ENCODE measurements at places on chromosomes 2 and 18.

- DNase-seq: no peak
Measured at GRCh38 chr2:129347486-129348217, 631.8 kb upstream of the RAB6C start.

GRCh38 chr18:41077076-41077475, 878.0 kb upstream of the PIK3C3 start:
- no peak for DNase-seq

- DNase-seq: no peak
Measured at GRCh38 chr2:161418275-161418714, 2.2 kb downstream of the TBR1 start.

GRCh38 chr18:7062236-7062635, 55.4 kb downstream of the LAMA1 start:
- no peak for DNase-seq

DNA sequence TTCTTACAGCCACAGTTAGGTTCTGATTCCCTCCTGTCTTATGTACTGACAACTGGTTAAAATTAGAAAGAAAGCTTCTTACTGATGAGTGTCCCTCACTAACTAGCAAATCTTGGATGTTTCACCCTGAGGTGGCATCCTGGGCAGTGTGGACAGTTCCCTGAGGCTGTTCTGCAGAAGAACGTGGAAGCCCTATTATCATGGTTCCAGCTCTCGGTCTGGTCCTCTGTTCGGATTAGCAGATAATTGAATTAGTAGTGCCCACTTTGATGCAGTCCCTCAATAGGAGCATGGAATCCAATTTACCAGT, 381.7 kb upstream of the NT5C1B start:
- DNase-seq: no peak

GRCh38 chr2:188628989-188629752, 337.5 kb downstream of the GULP1 start:
- no peak for DNase-seq

DNA sequence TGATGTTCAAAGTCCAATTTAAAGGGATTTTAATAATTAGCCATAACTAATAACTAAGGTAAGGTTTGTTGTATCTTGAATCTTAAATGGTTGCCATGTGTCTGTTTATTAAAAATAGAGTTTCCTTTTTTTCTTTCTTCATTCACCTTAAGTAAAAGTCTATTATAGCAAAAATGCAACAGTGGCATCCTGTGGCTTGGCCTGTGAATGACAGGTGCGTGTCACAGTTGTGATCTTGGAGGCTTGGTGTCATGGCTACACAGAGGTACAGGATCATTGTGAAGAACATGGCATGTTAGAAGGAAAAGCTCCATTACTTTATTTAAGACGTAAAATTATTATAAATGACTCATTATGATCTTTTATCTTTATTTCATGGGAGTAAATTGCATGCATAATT, 246.1 kb downstream of the BCL2 start:
- DNase-seq: no peak

GRCh38 chr18:31162419-31162793, 250 bp downstream of the DSC1 start:
- DNase-seq: no peak

GRCh38 chr2:67259556-67260342, 137.4 kb upstream of the ETAA1 start:
- no peak for DNase-seq

DNA sequence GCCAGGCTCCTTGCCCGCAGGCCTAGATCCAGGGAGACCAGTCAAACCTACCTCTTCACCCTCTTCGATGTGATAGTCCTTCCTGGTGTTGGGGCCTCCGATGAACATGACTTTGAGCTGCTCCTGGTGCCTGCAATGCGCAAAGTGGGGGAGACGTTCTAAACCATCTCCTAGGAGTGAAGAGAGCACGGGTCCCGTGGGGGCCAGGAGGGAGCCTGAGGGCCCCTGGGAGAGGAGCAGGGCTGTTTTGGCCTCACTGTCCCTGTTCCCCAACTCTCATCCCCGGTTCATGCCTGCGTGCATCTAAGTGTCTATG, 3.9 kb downstream of the HAAO start:
- no peak for DNase-seq

DNA sequence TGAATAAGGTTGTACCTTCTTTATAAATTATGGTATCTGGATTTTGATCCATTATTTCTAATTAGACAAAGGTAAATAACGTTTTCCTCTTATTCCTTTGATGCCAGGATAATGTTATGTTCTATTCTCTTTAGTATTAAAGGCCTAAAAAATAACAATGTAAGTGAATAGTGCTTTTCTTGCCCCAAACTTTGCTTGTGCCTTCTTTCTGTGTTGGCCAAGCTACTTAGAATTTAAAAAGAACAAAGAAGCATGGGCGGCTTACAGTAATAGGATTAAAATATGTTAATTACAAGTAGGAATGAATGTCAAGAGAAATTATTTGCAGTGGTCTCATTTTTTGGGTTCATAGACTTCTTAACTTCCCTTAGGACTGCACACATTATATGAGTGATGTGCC, 105.0 kb upstream of the FSIP2 start:
- DNase-seq: no peak

GRCh38 chr2:46669996-46670793, 190.8 kb downstream of the TMEM247 start:
- no peak for DNase-seq

DNA sequence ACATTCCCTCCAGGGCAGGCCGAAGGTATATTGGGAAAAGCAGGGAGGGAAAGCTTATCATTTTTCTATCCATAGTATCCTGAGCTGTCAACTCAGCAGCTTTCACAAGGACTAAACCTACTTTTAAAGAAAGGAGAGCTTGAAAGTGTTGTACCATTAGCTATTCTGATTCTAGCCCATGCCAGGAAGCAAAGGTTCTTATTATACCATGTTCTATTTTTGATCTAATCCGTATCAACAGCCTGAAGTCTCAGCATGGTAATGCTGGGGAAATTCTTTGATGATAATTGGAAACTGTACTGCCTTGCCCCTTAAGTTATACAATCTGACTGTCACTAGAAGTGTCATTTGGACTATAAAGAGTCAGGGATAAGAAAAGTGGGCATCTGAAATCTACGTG, 193.3 kb downstream of the IKZF2 start:
- no peak for DNase-seq

DNA sequence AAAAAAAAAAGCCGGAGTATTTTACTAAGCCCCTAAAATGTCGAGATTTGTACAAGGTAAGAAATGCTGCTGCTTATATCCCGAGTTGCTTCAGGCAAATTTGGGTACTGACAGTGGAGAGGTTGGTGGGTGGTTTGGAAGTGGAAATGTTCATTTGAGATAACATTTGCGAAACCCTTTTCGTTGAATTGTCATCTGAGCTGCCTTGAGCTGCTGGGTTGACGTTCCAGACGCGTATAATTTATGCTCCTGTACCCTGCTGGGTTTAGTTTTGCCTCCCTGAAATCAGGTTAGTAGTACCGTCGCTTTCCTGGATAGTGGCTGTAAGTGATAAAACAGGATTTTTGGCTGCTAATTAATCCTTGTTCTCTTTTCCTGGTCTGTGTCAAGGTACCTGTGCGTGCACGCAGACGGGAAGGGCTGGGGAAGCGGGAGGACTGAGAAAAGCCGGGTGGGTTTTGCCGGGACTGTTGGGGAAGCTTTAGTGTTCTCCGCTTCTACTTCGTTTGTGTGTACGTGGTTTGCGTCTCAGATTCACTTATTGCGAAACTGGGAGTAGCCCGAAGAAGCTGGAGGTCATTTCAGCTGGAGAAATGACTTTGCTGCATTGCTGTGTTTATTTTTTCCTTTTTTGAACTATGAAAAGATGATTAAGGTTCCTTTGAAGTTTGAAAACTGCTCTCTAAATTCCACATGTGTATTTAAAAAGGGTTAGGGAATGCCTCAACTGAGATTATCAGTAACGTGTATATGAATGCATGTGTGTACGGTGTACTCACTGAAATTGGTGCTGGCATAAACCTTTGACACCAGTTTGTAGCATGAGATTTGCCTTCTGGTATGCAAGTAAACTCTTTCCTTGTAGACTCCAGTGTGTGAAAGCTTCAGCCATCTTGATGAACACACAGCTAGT, 709 bp downstream of the UGP2 start:
- DNase-seq: no peak

DNA sequence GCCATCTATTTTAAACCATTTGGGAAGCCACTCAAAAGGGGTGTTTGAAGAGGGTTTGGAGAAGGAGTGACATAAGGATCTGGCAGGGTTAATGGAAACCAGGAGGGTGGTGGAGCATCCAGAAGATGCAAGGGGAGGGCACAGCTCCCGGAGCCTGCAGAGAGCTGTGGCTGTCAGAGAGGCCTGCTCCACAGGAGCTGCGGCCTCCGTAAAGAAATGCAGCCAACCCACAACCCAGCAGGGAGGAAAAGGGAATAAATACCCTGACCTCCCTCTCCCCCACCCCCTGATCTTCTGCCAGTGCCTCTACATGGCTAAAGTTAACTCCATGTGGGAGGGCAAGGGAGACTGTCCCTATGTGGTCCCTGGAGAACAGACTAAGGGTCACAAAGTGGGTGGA, 567.1 kb upstream of the POU3F3 start:
- DNase-seq: no peak

DNA sequence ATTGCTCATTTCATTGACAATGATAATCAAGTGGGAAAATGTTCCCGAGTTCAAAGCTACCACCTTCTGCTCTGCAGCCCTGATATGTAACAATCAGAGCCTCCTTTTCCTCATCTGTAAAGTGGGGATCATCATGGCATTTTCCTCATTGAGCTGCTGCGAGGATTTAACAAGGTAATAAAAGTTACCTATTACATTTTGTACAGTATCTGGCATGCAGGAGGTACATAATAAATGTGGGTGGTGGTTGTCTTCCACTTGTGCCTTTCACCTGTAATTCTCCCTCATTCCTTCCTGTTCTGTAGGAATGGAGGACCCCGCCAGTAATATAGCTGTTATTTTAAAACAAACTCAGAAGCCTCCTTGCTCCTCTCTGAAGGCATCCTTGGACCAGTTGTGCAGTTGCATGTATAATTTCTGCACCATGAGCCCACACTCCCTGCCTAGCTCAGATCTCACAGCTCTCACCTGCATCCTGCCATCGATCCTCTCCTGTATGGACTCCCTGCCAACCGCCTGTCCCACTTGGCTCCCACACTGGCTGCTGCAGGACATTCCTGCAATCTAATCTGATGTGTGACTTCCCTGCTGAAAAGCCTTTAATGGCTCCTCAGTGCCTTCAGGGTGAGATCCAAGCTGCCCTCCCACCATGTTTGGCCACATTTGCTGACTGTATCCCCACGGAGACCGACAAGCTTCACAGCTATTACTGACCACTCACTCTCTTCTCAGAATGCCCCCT, 350.4 kb downstream of the EN1 start:
- no peak for DNase-seq

GRCh38 chr2:69469375-69469774, 32.1 kb upstream of the NFU1 start:
- no peak for DNase-seq

DNA sequence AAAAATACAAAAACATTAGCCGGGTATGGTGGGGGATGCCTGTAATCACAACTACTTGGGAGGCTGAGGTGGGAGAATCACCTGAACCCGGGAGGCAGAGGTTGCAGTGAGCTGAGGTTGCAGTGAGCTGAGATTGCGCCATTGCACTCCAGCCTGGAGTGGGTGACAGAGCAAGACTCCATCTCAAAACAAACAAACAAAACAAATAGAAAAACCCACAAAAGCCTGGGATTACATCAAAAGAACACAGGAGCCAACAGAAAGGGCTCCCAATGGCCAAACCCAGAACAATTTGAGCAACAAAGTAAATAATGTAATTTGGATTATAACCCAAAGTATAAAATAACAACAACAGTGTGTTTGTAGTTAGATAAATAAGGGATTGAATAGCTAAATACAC, 159.8 kb downstream of the UXS1 start:
- no peak for DNase-seq

- DNase-seq: no peak
Measured at GRCh38 chr18:63284827-63285733, 34.5 kb downstream of the BCL2 start.

DNA sequence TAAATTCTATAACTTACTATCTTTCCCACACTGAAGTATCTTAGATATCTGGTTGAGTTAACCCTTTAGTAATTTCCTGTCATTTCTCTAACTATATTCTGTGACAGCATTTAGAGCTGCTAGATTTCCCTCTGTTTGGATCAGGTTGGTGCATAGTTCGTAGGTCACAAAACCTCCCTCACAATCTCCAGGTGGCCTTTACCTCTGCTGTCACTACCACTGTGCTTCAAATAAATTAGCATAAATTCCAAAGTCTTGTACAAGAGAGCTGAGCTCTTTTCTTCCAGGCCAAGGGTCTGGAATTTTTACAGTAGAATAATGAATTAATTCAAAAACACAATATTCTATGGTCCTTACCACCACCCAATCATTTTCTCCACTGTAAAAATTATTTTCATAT, 739.7 kb downstream of the ERBB4 start:
- no peak for DNase-seq

- DNase-seq: no peak
Measured at GRCh38 chr18:76754351-76754750, 68.0 kb upstream of the ZNF236 start.

- no peak for DNase-seq
Measured at GRCh38 chr2:6352247-6352646, 513.5 kb downstream of the CMPK2 start.

GRCh38 chr2:214628091-214628490, 181.4 kb downstream of the BARD1 start:
- DNase-seq: no peak

DNA sequence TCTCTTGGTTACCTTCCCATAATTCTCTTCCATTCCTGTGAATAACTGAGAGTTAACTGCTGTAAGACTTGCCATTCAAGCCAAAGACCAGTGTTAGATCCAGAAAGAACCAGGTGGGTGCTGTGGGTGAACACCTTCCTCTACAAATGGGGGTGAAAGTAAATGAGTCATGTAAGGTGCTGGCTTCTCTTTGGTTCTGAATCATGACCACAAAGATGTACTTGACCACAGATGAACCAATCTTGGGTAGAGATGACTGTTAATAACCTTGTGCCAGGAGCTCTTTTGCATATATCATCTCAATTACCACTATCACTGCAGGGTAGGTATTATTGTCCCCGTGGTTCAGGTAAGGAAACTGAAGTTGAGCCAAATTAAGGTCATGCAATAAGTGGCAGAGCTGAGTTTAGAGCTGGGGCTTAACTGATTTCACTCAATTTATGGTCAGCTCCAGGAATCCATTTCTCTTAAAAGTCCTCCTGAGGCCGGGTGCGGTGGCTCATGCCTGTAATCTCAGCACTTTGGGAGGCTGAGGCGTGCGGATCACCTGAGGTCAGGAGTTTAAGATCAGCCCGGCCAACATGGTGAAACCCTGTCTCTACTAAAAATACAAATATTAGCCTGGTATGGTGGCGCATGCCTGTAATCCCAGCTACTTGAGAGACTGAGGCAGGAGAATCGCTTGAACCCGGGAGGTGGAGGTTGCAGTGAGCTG, 244.9 kb upstream of the CXCR4 start:
- DNase-seq: no peak

GRCh38 chr2:127887082-127887775, 1.5 kb upstream of the AMMECR1L start:
- DNase-seq: no peak

- DNase-seq: no peak
Measured at GRCh38 chr2:30986231-30986580, 152.0 kb downstream of the GALNT14 start.

GRCh38 chr2:86633155-86633651, 9.5 kb upstream of the RNF103 start:
- peak; percentile 36 for DNase-seq

Measured in hypothalamus (tissue), 51 donors.